ENCODE measurements at places on chromosomes 4 and X.

DNA sequence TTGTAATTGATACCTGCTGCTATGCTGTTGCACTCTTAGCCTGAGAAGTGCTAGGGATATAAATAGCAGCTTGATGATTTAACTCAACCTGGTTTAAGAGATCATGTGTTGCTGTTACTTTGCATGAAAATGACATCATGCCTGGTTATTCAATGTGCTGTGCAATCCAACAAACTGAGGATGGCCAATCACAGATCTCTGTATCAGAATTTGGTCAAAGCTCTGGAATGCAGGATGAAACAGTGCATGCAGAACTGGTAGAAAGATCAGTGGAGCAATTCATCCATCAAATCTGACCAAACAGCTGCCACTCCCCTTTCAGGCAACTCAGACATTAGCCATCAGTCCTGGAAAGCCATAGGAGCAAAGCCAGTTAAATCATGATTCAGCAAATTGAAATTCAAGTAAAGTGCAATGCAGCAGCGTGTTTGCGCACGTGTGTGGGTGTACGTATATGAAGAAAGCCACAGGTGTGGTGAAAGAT is 160.3 kb upstream of the RASGEF1B start:
- no peak for DNase-seq

- DNase-seq: no peak
These were observed 231.9 kb upstream of the INTU start for GRCh38 chr4:127400731-127401346.

DNA sequence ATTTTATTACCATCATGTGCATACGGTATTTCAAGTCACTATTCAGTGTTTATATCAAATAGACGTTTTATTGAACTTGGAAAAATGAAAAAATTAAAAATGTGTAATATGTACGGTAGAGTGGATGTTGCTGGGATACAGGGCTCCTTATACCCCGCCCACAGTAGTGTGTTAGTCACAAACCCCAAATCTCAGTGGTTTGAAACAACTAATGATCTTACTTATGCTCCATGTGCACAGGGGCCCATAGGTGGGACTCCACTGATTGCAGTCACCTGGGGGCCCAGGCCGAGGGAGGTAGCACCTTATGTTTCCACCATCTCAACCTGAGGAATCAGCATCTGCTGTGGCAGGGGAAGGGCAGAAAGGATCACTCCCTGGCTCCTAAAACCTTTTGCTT is 18.1 kb downstream of the LSM6 start:
- no peak for DNase-seq

GRCh38 chr4:158783785-158784184 is 15.0 kb downstream of the FNIP2 start:
- DNase-seq: no peak

- no peak for DNase-seq
These were observed 1365.2 kb downstream of the STIM2 start for GRCh38 chr4:28225689-28226353.

- no peak for DNase-seq
These were observed 822 bp upstream of the SGMS2 start for GRCh38 chr4:107823870-107824349.

DNA sequence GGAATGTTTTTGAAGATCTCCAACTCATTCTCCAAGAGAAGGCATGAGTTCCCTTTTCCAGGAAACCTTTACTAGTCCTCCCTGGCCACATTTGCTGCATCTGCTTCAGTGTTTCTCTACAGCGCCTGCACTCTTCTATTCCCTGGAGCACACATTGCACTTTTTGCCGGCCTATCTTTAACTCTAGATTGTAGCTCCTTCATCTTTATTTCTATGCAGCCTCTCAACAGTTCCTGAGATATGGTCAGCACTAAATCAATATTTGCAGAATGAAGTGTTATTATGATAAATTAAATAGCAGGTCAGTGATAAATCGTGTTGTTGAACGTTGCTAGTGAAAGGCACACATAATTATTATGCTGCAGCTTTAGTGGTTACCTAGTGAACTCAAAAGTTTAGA is 88.3 kb downstream of the VCX3A start:
- DNase-seq: no peak

GRCh38 chr4:154660052-154660451 is 47.6 kb upstream of the FGG start:
- DNase-seq: no peak

DNA sequence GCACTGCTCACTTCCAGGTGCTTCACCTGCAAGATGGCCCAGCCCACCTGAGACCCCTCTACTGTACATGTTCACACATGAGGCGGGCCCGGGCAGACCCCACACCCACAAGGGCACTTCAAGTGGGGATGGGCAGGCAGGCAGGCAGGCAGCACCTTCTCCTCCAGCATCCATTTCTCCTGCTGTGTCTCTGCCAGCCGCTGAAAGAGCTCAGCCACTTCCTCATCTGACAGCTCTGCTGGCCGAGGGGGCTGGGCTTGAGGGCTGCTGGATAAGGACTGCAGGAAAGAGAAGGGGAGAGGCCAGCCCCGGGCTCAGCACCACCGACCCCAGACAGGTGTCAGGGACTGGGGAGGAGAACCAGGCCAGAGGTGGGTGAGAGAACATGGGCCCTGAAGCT is 4.4 kb upstream of the KCND1 start:
- no peak for DNase-seq

GRCh38 chr4:55617587-55618197 is 18.4 kb downstream of the NMU start:
- no peak for DNase-seq

Measured in CD4-positive, alpha-beta T cell treated with Interleukin-12 subunit alpha and Interleukin-12 subunit beta, for 1 hour (primary cell).